Stimulated activated CD4-positive, alpha-beta T cell treated with anti-CD3 and anti-CD28 coated beads, Interleukin-15, amount 100 ng/mL, for 1 hour (primary cell): ENCODE measurements at places on chromosomes 6 and 20.

DNA sequence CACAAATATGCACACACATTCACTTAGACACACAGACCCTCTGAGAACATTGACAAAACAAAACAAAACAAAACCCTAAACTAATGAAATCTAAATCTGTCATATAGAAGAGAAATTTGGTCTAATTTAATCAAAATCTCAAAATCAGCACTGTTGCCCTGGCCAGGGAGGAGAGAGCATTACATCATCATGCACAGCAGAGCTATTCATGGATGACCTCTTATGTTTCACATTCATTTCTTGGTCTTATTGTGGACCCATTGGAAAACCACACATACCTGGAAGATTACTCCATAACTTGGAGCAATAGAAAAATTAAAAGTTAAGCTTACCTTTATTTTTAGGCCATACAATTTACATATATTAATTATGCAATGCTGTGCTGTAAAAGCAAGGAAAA, 1223.6 kb upstream of the GJE1 start:
- DNase-seq = no peak

GRCh38 chr6:78829407-78829806, 37.9 kb upstream of the IRAK1BP1 start:
- DNase-seq = no peak

DNA sequence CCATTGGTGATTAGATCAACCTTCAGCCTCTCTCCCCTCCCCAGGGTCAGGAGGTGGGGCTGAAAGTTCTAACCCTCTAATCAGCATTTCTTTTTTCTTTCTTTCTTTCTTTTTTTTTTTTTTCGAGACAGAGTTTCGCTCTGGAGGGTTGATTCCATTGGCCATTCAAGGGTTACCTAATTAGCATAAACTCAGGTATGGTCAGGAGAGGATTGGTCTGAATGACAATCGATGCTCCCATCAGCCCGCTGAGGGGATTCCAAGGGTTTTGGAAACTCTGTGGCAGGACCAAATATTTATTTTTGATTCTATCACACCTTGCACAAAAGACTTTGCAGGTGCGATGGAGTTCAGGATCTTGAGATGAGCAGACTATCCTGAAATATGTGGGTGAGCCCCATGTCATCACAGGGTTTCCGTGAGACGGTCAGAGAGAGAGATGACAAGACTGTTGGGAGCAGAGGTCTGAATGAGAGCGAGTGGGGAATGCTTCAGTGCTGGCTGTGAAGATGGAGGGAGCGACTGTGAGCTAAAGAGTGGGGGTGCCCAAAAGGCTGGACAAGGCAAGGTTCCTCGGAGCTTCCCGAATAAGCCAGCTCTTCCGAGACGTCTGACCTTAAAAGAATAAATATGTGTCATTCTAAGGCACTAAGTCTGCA, 107.1 kb downstream of the BMP7 start:
- no peak for DNase-seq

GRCh38 chr6:137010128-137010718, 34.5 kb downstream of the IL20RA start:
- no peak for DNase-seq

DNA sequence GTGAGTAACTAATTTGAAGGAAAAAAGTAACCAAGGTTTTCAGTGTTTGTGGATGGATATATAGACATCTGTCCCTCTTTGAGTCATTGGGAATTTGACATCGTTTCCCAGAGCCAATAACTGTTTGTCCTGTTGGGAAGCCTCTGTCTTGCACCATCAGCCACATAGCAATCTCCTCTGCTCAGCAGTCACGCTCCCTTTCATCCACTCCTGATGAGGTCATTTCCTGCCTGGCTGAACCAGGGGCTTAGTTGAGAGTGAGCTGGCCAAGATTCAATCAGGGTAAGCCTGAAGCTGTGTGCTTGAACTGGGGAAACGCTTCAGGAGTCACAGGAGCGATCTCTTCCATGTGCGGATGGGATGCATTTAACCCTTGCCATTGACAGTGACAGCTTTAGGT, 121.5 kb upstream of the FOXQ1 start:
- no peak for DNase-seq

- DNase-seq = no peak
These were observed 19.5 kb downstream of the DUSP22 start for GRCh38 chr6:311679-312220.

DNA sequence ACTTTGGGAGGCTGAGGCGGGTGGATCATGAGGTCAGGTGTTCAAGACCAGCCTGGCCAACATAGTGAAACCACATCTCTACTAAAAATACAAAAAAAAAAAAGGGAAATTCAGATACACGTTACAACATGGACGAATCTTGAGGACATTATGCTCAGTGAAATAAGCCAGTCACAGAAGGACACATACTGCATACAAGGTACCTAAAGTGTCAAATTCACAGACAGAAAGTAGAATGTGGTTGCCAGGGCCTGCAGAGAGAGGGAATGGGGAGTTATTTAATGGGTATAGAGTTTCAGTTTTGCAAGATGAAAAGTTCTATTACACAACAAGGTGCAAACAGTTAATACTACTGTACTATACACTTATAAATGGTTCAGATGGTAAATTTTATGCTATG, 75.1 kb downstream of the SNX5 start:
- DNase-seq = no peak
